ENCODE measurements at places on chromosomes 1 and 21.

DNA sequence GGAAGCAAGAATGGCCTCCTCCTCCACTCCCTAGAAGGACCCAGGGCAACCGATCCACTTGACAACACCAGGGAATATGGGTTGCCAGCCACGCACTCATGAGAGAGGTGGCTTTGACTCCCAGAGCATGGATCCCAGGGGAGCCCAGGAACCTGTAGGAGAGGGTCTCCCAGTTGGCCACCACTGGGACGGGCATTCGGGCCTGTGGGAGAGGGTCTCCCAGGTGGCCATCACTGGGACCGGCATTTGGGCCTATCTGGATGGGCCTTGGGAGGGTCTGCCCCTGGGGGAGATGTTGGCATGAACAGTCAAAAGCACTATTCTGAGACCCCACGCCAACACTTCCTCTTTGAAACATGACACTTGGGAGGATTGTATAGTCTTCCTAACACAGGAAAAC is 565 bp downstream of the TFF1 start:
- DNase-seq: no peak

GRCh38 chr1:214588963-214589597 is 13.9 kb upstream of the CENPF start:
- DNase-seq: no peak

DNA sequence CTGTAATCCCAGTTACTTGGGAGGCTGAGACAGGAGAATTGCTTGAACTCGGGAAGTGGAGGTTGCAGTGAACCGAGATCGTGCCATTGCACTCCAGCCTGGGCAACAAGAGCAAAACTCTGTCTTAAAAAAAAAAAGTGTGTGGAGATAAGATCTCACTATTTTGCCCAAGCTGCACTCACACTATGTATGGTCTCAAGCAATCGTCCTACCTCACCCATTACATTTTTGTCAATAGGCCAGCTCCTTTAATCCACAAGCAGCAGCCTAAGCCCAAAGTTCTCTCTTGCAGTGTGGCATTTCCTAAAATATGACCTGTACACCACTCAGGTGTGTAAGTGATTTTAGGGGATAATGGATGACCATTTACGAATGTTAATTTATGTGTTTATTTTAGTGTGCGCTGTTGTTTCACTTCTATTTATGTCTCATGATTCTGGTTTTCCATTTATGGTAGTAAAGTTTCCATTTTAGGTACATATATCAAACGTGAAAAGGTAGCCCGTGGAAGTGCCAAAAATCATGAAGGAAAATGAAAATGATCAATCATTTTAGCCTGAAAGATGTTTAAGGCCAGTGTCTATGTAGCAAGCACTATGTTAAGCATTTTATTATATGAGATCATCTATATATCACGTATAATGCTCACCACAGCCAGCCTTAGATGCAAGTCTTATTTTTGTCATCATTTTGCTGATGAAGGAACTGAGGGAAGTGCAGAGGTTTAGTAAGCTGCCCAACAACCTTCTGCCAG is 5.6 kb downstream of the LCK start:
- DNase-seq: no peak

GRCh38 chr1:85019994-85020393 is 23.1 kb upstream of the MCOLN2 start:
- DNase-seq: no peak
